NCI-H1930 (cell line): ENCODE measurements at places on chromosomes 12 and 14.

DNA sequence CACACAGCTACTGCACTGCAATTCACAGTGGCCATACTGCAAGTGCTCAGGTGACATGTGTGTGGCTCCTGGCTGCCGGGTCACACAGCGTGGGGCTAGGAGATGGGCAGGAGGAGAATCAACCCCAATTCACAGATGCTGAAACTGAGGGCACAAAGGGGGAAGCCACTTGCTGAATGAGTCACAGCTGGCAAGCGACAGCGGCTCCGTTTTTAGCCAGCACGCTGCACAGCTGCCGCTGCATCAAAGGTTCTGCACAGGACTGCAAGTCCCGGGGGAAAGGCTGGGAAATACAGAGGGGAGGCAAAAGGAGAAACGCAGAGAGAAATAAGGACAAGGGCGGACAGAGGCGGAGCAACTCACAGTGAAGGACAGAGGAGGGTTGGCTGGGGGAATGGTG is 57.9 kb downstream of the KDM2B start:
- no peak for DNase-seq

DNA sequence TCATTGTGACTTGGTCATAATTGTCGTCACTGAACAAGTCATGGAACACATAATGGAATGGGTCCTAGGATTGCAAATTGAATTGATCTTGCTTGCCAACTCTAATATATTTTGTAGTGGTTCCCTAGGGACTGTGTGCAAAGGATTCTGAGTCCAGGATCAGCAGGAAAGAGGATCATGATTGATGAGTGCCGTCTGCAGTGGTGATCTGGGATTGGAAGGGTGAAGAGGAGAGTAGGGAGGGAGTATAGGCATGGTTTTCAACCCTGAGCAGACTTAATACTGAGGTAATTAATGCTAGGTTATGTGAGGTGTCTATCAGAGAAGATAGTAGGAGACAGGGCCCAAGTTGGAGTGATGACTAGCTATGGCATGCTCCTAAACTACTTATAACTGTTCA is 168.9 kb downstream of the ESR2 start:
- no peak for DNase-seq

DNA sequence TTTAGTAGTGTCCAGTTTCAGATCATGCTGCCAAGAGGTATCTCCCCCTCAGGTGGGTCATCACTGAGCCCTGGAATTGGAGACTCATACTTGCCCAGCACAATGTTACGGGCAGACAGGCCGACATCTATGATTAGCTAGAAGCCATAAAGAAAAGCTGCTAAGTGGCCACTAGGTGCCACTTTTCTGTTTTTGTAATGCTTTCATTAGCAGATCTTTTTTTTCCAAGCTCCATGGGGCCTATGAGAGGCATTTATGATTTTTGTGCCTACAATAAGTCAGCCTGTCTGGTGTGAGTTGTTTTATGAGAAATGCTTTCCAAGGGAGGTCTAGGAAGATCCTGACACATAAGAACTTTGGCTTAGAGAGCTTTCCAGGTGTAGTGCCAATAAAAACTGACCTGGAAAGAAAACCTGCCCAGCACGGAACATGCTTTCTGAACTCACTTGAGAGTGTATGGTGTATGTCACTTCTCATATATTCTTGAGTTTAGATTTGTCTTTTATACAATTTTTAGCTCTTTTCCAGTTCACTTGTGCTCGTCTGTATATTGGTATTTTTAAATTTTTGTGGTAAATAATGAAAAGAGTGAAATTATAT is 21.8 kb upstream of the SMCO2 start:
- DNase-seq, result no peak

- no peak for DNase-seq
Observed at GRCh38 chr12:508795-509194, 49.1 kb downstream of the B4GALNT3 start.
